ENCODE measurements at places on chromosomes 6 and 20.

DNA sequence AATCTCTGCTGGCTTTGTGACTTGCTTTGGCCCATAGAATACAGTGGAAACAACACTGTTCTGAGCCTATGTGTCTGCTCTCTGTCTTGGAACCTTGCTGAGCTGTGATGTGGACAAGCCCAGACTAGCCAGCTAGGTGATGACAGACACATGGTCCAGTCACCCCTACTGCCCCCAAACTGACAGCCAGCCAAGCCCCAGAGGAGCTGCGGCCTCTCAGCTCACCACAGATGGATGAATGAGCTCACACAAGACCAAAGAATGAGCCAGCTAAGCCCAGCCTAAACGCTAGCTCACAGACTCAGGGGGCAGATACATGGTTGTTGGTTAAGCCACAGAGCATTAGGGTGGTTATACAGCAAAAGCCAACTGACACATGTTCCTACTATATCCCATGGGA is 4.1 kb downstream of the AARS2 start:
- DNase-seq: no peak

DNA sequence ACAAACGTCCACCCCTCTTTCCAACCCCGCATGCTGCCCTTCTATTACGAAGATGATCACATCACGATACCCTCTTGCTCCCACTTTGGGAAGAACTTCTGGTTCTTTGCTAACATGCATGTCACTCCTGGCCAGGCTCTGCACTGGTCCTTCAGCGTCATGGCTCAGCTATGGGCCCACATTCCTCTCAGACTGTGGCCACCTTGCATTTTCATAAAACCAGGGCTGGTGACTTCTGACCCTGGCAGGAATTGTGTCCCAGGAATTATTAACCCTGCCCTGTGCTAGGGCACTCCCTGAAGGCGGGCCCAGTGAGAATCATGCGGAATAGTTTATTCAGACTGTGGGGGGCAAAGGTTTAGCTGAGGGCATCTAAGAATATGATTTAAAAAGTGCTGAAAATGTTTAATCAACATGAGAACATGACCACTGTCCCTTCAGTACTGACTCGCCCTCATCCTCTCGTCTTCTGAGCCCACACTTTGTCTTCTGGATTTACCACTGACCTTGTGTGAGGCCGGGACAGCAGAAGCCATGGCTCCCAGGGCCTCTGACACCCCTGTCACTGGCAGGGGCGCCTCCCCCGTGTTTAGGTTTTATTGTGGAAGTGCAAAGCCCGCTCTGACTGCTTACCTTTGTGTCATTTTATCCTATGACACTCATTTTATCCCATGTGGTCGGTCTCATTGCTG is 38.1 kb upstream of the THBS2 start:
- DNase-seq: no peak

- DNase-seq: no peak
These were observed 24.1 kb downstream of the CFAP61 start for GRCh38 chr20:20076297-20077065.

DNA sequence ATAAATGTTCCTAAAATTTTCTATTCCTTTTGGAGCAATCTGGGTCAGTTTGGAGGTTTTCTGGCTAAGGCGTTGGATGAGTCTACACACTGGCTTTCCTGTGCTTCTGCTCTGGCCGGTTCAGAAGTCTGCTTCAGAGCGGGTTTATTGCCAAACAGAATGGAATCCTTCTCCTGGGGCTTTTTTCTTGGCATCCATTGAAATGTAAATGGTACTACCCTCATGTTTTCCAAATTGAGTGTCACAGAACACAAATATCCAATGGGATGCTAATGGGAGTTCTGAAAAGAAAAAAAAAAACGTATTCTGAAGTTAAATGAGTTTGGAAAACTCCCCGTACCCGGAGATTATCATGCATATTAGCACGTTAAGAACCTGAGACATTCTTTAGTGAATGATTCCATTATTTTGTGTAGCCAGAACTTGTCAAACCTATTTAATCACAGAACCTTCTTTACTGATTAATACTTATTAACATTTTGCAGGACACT is 930.3 kb downstream of the QKI start:
- DNase-seq: no peak

DNA sequence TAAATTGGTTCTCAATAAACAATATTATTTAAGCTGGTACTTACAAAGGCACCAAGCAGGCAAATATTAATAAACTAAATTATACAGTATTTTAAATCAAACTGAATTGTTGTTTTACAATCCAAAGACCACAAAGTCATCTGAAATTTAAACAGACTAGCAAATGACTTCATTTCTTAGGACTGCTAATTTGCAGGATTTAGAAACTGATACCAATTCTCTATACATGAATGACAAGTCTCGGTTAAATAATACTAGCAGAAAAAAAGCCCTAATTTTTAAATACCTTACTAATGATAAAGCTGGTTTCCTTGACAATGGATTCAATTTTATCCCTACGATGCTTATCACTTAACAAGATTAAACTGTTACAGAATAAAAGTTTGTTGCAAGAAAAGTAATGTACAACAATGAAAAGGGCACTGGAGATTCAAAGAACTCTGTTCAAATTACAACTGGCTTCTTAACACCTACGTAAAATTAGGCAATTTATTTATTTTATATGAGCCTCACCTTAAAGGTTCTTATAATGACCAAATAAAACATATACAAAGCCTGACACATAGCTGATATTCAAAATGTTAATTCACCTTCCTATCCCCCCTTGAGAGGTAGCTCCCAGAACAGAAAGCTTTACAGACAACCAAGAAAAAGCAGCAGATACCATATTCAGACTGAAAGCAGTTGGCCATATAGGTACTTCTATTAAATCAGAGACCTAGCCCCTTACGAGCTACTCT is 33.1 kb downstream of the HBS1L start:
- DNase-seq: peak; percentile 29

GRCh38 chr6:2197177-2197671 is 48.2 kb downstream of the GMDS start:
- no peak for DNase-seq

- DNase-seq: no peak
These were observed 96.7 kb downstream of the EDN1 start for GRCh38 chr6:12386816-12387215.

DNA sequence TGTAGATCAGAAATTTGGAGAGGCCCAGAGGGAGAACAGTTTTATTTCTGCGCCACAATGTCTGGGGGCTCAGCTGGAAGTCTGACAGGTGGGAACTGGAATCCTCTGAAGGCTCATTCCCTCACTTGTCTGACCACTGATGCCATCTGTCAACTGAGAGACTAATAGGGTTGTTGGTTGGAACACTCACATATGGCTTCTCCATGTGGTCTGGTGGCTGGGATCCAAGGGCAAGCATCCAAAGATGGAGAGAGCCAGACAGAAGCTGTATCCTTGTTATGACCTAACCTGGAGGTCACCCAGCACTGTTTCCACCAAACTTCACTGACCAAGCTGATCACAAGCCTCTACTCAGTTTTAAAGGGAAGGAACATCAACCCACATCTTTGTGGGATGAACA is 117.9 kb upstream of the AKAP12 start:
- DNase-seq: no peak

DNA sequence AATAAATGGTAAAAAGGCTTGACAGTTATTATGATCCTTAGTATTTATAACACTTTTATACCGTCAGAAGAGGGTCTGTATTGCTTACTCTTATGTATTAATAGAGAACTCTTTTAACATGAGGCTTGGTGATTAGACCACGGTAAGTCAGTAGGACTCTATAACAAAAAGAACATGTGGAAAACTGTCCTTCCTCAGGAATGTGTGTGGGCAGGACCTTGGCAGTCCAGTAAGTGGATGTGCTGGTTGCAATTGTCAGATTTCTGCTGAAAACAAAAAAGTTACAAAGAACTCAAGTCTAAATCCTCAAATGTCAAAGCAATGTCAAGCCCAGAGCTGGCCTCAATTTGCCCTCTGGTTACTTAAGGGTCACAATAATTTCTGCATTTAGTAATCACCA is 81.1 kb downstream of the PLCG1 start:
- DNase-seq: no peak

DNA sequence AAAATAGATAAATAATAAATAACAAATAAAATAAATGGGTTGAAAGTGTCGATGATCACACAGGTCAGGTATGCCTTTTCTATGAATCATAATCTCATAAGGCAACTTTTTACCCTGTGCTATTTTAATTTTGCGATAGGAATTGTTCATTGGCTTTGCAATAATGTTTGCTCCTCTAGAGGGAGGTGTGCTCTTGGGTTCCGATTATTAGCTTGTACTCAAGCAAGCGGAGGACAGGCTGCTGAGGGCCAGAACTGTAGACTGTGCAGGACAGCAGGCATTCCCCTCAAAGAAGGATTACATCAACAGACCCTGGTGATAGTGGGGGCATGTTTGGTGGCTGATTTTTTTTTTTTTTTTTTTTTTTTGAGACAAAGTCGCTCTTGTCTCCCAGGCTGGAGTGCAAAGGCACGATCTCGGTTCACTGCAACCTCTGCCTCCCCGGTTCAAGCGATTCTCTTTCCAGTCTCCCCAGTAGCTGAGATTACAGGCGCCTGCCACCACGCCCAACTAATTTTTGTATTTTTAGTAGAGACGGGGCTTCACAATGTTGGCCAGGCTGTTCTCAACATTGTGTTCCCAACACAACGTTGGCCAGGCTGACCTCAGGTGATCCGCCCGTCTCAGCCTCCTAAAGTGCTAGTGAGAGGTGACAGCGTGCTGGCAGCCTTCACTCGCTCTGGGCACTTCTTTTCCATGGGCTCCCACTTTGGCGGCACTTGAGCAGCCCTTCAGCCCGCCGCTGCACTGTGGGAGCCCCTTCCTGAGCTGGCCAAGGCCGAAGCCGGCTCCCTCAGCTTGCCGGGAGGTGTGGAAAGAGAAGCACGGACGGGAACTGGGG is 35.6 kb downstream of the RIOK1 start:
- no peak for DNase-seq

DNA sequence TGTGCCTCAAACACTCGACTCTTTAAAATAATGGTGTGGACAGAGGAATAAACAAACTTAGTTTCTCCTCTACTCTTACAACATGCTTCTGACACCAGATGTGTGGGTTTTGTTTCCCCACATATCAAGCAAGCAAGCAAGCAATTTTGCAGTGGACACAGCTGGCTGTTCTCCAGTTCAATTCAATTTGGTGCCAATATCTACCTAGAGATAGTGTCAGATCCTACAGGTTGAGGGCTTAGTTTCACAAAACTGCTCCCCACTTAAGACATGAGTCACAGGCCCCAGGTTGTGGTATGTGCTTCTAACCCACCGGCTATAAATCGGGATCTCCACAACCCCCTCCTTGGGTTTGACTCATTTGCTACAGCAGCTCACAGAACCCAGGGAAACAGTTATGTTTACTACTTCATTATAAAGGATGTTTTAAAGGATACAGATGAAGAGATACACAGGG is 131.4 kb upstream of the TRAF3IP2 start:
- DNase-seq: peak; percentile 56

- no peak for DNase-seq
These were observed 1.8 kb downstream of the RPL10A start for GRCh38 chr6:35469751-35470662.

DNA sequence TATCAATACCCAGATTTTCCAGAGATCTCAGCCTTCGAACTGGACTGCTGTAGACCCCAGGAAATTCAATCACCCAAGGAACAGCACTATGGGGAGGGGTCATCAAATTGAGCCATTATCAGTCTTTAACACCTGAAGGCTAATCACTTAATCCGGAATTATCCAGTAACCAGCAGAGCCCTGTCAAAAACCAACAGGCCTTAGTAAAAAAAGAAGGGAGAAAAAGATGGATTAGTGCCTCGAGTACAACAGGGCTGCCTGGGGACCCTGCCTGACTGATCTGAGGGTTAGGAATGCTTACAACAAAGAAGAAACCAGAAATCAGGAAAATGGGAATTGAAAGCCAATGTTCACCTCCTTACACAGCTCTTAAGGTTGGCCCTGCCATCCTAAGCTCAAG is 7.6 kb downstream of the RRAGD start:
- no peak for DNase-seq

- DNase-seq: no peak
These were observed 291.1 kb downstream of the DHX35 start for GRCh38 chr20:39253051-39253755.

DNA sequence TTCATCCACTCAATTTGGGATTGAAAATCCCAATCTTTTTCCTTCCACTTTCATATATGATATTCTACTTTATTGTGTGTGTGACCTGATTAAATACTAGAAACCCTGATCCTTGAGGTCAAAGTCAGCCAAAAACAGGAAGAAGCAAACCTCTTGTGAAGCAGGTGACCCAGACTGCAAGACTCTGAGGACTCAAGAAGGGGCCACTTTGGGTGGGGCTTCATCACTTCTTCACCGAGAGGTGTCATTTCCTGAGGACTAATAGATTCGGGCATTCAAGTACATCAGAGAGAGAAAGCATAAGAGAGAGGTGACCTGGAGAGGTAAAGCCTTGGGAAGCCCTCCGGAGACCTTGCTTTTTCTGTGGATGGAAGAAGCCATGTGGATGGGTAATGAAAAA is 129.0 kb downstream of the CFAP61 start:
- DNase-seq: no peak

DNA sequence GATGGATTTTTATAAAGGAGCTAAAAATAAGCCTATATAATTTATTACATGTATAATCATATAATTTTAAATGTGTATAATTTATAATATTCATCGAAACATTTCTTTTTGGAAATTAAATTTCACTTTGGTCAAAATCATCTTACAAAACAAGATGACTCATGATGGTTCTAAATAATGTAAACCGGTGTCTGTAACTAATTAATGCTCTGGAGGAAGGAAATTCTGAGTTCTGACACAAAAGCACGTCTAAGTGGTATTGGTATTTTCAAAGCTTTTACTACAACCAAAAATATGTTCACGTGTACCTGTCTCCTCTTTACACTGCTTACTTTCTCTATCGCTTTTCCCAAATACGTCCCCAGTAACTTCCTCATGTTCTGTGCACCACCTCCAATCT is 134.1 kb downstream of the MTHFD1L start:
- DNase-seq: no peak

DNA sequence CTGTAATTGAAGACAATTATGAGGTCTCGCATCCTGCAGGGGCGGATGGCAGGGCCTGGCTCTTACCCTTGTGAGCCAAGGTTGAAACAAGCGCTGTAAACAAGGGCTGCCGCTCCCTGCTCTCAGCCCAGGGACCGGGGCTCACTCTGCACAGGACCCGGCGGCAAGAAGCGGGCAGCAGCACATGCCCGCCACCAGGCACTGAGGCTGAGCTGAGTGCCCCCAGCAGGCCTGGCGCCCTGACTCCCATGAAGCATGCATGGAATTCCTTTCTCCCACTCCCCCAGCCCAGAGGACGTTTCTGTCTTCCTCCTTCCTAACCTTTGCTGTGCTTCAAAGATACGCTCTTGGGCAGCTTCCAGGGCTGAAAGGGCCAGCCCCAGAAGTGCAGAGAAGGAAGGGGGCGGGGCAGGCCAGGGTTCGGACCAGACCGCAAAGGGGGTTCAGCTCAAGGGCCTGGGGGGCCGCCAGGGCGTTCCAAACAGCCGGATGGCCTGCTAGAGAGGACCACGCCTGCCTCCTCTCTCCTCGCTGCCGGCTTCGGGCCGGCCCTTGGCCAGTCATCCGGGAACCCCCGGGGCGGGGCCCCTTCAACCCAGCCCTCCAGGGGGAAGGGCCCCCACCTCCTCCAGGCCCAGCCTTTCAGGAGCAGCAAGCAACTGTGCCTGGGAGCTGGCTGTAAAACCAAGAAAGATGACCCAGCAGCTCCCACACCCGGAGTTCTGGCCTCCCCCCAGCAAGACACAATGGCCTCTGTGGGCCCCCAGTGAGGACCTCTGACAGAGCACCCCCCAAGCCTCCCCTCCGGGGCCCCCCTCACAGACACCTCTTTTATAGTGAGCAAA is 109.9 kb downstream of the NOL4L start:
- no peak for DNase-seq
